Aorta (tissue), 5 donors: ENCODE measurements at places on chromosomes 4 and X. TPM values are rescaled to one million over a fixed set of nuclear protein-coding genes. Genes with fewer than 3 reads are reported as not detected.

Gene DGAT2L6
- total RNA-seq: not detected

Gene CT55
- total RNA-seq: not detected

Gene ERCC6L
- total RNA-seq: 0.13 TPM

Gene WDR17
- 3.3 TPM for total RNA-seq

Gene PNMA3
- 0.13 TPM for total RNA-seq

Gene GLRA2
- not detected for total RNA-seq

Gene CXXC4
- 0.71 TPM for total RNA-seq

Gene KLKB1
- total RNA-seq: 2.2 TPM

Gene TCEAL5
- 1.6 TPM for total RNA-seq

Gene SNX12
- total RNA-seq: 50.2 TPM

Gene XPNPEP2
- 3.3 TPM for total RNA-seq

Gene EXOC1L
- total RNA-seq: not detected

- DNase-seq: no peak
Observed at GRCh38 chr4:168475745-168476144, 4.5 kb downstream of the DDX60L start.

DNA sequence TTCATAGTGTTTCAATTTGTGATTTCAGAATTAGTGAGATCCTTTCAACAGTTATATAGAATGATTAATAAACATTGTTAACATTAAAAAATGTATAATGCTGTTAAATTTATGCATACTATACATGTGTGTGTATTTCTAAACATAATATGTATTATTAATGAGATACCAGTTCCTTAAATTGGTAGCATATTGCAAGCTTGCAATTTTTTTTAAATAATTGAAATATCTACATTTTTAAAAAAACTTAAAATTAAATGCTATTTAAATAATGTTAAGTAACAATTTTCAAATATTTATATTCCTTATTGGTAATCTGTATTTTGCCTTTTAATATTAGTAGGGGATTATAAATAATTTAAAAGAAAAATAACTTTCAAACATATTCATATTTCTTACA, 1479.5 kb upstream of the PCDH7 start:
- no peak for DNase-seq

DNA sequence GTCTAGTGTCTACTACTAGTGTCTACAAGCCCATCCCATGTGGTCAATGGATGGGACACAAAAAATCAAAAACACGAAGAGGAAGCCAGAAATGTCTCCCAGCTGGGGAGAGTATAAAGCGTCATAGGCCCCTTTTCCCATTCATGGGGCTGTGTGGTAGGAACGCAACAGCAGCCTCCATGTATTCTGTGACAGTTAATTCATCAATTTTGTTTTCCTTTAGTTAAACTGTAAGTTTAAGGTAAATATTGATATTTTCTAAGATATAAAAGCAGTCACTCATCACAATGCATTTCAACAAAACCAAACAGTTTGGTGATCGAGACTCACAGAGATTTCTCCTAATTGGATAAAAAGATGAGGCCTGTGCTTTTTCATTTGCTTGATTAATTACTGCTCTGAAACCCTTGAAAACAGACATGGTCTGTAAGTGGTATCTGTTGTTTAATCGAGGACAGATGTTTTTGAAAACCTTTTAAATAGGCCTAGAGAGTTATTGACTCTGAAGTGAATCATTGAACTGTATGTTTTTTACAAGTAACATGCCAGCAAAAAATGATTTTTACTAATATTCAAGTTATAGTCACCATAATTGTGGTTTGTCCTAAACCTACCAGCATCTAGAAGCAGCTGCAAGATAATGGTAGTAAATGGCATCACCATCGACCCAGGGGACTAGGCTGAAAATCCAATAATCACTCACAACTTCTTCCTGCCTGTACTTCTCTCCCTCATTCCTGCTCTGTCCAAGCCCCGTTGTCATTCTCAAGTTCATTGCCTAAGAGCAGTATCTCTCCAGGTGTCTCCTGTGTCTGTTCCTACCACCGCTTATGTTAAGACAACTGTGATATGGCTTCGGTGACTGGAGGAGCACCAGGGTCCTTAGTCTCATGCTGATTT, 87.7 kb upstream of the SHISA3 start:
- DNase-seq: no peak

DNA sequence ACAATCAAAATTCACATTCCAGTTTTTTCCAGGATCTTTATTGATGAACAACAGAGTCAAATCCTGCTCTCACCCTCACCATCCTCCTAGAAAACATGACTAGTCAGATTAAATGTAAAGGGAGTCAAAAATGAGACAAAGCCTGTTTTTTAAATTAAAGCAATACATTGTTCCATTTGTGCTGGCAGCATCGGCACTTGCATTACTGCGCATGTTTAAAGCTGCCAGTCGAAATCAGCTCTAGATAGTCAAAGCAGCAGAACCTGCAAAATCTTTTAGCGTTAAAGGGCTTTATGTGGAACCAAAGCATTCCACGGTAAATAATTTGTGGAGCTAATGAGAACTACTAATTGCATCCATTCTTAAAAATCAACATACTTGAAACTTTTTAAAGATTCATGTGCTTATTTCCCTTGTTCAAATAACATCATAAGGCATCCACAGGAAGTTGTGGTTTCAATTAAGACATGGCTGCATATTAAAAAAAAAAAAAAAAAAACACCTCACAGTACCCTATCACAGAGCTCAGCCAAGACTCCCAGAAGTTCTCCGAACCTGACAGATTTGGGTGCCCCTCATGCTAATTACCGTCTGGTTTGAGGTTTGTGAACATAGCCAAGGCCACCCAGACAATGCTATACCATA, 82.2 kb downstream of the SH3KBP1 start:
- no peak for DNase-seq

DNA sequence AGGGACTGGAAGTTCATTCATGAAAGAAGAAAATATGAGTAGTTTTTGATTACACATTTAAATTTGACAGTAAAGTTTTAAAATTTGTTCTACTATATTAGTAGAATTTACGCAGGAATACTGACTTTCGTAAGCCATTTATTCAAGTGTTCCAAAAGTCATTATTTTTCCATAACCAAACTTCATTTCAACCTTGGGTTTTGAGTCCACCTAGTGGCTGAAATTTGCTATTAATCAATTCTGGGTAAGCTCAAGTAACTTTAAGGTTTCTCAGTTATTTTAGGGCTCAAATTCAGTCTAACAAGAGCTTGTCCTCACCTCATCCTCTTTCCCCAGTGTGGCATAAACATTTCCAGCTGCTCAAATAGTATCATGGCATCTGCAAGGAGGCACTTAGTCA, 175.4 kb downstream of the SH3BGRL start:
- no peak for DNase-seq

DNA sequence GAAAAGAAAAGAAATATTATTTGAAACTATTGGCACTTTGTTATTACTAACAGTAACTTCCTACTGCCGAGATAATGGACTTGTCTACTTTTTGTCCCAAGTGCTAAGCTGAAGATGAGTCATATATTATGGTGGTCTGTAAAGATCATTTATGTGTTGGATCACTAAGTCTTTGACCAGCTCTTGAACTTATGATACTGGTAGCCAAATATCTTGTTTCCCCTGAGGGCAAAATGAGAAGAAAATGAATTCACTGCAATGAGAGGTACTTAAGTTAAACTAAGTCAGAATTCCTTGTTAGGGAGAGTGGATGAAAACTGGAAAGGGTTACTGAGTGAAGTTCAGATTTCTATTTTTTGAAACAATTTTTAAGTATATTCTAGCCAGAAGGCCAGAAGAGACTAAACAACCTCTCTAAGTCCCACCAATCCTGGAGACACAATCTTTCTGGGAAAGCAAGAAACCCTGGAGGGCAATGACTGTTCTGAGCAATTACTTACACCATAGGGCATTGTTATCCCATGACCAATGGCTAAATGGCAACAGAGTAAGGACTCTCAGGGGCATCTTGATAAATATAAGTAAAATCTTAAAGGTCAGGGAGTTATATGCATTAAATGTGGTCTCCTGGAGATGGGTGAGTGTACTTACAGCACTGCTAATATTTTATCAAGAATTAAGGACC, 287.7 kb downstream of the STIM2 start:
- no peak for DNase-seq

DNA sequence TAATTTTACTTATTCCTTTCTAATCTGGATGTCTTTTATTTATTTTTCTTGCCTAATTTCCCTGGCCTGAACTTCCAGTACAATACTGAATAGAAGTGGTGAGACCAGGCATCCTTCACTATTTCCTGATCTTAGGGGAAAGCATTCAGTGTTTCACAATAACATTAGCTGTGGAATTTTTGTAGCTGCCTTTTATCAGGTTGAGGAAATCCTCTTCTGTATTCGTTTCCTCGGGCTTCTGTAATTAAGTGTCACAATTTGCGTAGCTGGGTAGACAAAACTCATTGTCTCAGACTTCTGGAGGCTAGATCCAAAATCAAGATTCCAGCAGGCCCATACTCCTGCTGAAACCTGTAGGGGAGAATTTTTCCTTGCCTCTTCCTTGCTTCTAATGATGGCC, 598.4 kb upstream of the FTHL17 start:
- no peak for DNase-seq

- no peak for DNase-seq
Observed at GRCh38 chr4:14897217-14897616, 105.1 kb upstream of the CPEB2 start.

DNA sequence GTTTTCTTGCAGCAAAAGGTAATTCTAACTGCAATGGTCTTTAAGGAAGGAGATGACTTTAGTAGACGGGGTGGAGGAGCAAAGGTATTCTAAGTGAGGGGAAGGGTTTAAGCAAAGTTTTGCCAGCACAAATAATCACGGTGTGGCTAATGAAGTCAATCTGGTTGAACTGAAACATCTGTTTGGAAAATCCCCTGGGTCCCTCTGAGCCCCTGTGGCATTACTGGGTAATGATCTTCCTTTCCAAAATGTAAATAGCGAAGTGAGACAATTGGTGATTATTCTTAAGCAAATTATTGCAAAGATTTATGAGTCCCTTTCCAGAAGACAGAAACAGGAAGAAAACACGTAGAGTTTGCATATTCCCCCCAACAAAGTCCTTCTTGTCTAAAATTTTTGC, 47.2 kb downstream of the FGFBP1 start:
- DNase-seq: no peak

GRCh38 chr4:137892134-137892533, 350.0 kb downstream of the SLC7A11 start:
- no peak for DNase-seq

DNA sequence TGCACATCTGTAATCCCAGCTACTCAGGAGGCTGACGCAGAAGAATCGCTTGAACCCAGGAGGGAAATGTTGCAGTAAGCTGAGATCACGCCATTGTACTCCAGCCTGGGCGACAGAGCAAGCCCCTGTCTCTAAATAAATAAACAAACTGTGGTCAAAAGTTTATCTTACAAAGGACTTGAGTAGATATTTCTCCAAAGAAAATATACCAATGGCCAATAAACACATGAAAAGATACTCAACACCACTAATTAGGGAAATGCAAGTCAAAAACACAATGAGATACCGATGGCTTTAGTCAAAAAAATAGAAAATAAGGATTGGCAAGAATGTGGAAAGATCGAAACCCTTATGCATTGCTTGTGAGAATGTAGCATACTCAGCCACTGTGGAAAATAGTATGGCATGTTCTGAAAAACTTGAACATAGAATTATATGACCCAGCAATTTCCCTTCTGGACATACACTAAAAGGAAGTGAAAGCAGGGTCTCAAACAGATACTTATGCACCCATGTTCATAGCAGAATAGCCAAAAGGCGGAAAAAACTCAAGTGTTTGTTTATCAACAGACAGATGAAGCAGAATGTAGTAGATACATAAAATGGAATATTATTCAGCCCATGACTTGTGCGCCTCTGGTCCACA, 2.0 kb upstream of the CFAP97 start:
- DNase-seq: no peak

- DNase-seq: no peak
Observed at GRCh38 chr4:123068081-123068480, 145.7 kb upstream of the NUDT6 start.

DNA sequence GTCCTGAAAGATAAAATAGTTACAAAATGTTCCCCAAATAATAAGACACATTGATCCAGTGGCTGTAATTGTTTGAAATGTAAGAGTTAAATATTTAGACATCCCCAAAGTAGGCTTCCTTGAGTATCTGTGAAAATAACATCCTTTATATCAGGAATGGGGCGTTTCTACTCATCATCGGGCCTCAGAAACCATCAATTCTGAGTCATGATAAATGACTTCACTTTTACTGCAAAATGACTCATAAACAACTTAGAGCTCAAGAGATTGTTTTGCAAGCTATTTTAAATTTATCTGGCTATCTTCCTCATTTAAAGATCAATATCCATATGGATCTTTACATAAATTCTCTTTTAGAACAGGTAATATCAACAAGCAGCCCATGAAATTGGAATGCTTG, 369.4 kb upstream of the CNKSR2 start:
- DNase-seq: no peak

DNA sequence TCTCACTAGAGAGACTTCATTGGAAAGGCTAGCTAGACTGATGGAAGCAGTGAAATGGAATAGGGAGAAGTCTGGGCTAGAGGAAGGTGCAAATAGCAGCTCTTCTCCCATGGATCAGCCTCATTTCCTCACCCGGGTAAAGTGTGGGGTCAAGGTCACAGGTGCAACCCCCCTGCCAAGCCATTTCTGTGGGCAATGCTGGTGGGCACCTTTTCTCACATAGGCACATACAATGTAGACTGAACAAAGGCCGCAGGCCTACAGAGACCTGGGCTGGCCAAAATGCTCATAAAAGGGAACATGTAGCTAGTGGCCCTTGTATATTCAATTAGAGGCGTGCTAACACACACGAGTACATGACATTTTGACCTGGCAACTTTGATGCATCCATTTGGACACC, 71.5 kb upstream of the EFNB1 start:
- no peak for DNase-seq

DNA sequence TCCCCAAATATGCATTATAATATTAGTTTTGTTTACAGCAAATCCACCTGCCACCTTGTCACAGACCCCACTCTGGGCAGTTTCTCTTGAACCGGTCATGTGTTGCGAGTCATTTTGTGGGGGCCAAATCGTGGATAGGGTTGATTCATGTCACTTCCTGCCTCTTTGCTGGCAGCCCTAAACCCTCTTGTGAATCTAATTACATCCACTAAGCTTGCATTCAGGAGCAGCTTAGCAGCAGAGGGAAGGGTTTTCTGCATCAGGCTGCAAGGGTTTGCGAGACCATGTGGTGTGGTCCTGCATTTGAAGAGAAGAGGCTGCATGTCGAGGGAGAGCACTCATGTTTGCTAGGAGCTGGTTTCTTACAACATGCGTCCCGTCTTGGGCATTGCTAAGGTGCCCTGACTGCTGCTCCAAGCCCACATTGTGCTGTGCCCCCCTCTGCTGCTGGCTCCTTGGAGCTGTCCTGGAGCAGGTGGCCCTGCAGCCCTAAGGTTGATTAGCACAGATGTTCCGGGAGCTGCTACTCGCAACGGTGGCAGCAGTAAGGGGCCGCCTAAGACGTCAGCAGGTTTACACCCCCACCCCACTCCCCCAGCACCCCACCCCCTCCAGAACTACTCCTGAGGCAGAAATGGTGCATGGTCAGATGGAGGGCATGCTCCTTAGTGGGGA, 88.9 kb upstream of the CLDN34 start:
- DNase-seq: no peak

GRCh38 chr4:101086801-101087586, 260.3 kb downstream of the PPP3CA start:
- no peak for DNase-seq
